ENCODE measurements at places on chromosomes 12 and 14.

GRCh38 chr12:13170892-13171490 lies 25.5 kb upstream of the EMP1 start:
- DNase-seq: no peak

DNA sequence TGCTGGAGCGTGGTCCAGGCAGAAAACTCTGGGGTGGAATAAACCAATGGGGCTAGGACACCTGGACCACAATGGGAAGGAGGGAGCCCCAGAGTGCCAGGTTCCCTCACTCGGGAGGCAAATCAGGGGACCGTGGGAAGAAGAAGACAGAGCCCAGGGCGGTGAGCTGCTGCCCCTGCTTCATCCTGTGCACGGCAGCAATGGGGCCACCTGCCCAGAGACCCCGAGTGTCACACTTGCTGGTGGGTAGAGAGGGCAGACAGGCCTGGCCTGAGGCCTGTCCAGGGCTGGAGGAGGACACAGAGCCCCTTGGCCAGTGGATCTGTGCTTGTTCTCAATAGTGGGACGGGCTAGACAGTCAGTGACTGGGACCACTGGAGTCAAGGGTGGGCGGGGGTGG lies 58.2 kb downstream of the DIO3 start:
- DNase-seq: no peak

DNA sequence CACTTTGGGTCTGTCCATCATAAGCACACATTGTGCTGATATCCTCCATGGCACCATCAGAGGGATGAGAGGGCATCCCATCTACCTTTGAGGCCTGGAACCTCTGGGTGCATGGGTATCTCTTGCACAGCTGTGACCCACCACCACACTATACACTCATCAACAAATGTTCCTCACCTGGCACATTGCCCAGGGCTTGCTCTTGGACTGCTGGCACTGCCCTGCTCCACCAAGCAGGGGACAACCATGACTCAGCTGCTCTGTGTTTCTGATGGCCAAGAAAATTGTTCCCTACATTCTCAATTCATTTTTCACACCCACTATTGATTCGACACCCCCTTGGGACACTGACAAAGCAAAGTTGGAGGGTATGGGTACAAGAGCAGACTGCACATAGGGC lies 155.5 kb downstream of the PTPRO start:
- DNase-seq: no peak

DNA sequence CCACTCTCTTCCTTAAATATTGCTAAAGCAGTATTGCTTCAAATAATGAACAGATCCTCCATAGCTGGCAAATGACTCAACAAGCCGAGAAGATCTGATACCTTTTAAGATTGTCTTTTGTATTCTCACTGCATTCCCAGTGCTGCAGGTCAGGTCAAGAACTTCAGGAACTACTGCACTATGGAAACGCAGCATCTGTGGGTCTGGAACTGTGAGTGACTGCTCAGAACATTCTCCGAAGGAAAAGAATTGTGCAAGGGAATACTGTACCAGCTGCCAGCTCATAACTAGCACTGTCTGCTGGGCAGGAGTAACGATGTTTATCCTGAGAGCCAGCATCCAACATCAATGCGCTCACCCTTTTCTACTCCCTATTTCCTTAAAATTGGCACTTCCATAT lies 348.0 kb upstream of the SOX5 start:
- DNase-seq: no peak

DNA sequence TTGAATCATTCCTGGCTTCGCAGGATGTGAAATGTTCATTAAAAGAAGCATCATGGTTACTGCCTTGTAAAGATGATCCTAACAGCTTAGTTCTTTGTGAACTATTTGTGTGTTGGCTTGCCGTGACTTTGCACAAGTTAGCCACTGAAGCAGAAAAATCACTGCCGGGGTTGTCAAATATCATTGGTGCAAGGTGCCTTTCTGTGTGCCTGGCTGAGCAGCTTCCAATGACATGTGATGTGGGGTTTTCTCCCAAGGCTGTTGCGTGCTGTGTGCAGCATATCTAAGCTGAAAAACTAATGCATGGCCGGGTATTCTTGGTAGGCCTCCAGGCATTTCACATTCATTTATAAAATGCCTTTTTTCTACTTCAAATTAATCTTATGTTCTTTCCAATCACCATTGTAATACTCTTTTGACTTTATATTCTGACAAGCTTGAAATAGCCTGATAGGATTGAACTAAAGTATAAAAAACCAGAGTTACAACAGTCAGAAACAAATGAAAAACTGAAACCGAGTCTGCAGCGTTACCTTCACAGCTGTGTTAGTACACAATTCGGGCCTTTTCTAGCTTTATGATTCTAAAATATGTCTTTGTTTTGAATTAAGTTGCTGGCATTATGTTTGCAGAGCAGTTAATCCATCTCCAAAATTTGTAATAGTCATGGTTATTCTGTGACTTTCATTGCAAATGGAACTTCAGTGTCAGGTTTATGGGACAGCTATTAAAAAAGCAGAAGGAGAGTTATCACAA lies 222.1 kb downstream of the SYT1 start:
- no peak for DNase-seq

- no peak for DNase-seq
These were observed 236.1 kb downstream of the GRIN2B start for GRCh38 chr12:13745111-13745860.
